DMS79 (cell line): ENCODE measurements at places on chromosomes 3 and 15.

GRCh38 chr3:53748512-53749271 lies 97.5 kb downstream of the CHDH start:
- no peak for DNase-seq

DNA sequence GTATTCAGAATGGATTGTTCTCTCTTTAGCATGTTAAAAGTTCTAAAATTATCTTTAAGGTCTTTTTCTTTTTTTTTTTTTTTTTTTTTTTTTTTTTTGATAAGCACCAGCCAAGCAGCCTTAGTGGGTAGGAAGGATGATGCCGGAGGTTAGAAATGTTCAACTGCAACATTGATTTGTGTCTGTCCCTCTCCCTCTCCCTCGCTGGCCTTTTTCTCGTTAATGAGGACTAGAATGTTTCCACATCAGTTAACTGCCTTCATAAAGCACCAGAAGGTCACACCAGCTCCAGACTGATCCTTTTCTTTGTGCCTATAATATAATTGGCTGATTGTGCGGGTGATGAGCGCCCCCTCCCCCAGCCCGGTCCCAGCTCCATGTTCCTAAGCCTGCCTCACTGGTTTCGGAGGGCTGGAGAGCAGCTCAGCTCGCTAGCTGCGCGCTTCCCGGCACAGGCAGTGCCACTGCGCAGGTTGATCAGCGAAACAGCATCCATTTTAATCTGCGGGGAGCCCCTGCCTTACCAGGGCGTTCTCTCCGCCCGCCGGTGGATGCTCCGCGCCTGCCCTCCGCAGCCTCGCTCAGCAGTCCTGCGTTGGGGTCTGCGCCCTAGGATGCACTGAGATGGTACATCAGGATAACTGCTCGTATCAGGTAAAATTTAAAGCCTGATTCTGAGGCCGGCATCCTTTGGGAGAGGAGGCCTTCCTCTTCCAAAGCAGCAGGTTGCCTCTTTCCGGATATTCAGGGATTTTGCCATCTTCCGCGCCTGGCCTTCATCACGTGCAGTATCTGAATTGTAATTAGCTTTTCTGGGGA lies 148.9 kb upstream of the IL12A start:
- no peak for DNase-seq

DNA sequence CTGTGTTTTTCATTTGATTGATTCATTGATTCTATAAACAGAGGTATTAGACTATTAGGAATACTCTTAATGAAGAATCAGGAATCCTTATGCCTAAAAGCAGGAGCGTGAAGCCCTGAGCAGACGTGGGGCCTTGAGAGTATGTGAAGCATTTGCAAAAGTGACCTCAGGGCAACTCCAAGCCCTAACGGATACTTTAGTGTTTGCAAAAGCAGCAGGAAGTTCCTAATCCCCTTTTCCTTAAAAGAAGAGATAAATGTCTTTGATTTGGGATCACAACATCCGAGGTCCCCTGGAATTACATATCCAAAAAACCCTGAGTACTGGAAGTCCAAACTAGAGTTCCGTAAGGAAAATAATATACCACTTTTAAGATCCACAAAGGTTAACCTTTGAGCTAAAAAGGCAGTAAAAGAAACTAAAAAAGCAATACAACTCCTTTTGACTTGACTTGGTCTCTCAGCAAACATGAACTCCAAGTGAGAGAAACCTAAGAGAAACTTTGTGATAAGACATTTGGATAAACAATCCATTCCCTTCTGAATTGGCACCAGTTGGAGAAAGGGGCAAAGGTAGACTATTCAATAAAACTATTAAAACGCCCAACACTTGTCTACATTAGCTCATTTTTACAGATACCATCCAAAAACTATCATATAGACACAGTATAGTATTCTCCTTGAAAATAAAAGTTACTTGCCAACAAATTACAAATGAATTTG lies 27.4 kb downstream of the PRTG start:
- DNase-seq, result no peak

- DNase-seq, result no peak
Observed at GRCh38 chr15:82103468-82103867, 57.6 kb upstream of the MEX3B start.

- no peak for DNase-seq
Observed at GRCh38 chr3:171404376-171404967, 55.7 kb downstream of the TNIK start.

- DNase-seq, result no peak
Observed at GRCh38 chr3:149376718-149377407, 586 bp downstream of the TM4SF1 start.

DNA sequence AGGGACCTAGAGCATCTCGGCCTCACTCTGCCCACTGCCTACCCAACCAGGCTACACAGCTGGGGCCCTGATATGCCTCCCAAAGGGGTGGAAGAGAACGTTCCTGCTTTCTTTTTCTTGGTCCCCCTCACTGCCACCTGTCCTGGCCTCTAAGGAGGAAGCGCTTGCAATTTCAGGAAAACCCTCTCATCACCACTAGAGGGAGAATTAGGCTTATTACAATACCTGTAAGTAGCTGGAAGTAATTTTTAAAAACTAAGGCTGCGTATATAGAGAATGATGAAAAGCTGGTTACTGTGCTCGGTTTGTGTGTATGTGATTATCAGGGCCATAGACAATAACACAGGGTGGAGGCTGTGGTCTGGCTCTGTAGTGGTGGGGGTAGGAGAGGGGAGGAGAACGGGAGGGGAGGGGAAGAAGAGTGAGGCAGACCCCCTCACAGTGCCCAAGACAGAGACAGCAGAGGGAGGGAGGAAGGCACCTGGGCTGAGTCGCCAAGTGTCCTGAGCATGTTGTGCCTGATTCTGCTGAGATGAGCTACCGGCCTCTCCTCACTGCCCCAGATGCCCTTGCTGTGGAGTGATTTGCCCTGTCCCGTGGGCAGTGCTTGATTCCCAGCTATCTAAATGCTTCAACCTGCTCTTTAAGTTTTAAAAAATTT lies 3.3 kb downstream of the GABRG3 start:
- DNase-seq, result peak; percentile 27

DNA sequence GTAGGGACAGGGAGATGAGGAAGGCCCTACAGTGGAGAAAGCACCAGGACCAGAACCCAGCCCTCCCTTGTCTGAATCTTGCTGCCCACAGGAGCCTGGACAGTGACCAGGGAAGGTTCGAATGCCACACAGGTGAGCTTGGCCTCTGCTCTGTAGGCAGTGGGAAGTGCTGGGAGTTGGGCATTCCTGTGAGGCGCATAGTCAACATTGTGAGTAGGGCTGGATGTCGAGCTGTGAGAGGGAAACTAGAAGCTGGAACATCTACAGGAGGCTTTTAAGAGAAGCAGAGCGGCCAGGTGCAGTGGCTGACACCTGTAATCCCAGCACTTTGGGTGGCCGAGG lies 20.3 kb upstream of the ALAS1 start:
- DNase-seq, result no peak

- DNase-seq, result no peak
Observed at GRCh38 chr15:58275785-58276184, 137.6 kb downstream of the AQP9 start.

DNA sequence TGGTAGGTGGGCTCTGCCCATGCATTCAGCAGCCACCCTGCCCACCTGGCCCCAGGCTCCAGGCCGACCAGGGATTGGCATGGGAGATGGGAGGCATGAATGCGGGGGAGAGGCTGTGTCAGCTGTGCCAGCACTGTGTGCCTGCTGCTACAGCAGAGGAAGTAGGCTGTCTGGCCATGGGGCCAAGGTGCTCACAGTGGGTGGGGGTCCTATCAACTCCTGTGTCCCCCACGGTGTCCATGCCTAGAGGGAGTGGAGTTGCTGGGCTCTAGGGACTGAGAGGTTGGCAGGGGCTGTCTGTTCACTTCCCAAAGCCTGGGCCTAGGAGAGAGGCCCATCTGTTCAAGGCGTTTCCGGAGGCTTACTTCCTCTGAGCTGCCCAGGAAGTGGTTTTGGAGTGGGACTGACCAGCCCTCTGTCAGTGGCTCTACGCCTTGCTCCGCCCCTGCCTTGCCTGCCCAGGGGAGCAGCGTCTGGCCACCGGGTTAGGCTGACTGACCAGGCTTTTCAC lies 5.8 kb downstream of the PRKCD start:
- DNase-seq, result no peak
